ENCODE measurements at places on chromosomes 13 and 19.
A peak's percentile ranks its signal among the peaks of the same experiment; 100 is the strongest.

DNA sequence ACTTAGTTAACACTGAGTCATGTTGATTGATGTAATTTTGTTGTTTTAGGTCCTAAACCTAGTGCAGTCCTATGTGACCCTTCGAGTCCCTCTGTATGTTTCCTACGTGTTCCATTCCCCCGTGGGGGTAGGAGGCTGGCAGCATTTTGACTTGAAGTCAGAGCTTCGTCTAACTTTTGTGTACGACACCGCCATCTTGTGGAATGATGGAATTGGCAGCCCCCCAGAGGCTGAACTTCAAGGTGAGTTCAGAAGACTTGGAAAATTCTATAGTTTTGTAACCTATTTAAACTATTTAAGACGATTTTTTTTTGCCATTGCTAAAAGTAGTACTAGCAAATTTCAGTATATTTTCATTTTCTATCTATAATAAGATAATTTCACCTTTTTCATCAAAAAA, 117.9 kb downstream of the STOML3 start:
- peak; percentile 34 for DNase-seq

- DNase-seq, result no peak
Measured at GRCh38 chr19:45558399-45558878, 26.2 kb downstream of the OPA3 start.

DNA sequence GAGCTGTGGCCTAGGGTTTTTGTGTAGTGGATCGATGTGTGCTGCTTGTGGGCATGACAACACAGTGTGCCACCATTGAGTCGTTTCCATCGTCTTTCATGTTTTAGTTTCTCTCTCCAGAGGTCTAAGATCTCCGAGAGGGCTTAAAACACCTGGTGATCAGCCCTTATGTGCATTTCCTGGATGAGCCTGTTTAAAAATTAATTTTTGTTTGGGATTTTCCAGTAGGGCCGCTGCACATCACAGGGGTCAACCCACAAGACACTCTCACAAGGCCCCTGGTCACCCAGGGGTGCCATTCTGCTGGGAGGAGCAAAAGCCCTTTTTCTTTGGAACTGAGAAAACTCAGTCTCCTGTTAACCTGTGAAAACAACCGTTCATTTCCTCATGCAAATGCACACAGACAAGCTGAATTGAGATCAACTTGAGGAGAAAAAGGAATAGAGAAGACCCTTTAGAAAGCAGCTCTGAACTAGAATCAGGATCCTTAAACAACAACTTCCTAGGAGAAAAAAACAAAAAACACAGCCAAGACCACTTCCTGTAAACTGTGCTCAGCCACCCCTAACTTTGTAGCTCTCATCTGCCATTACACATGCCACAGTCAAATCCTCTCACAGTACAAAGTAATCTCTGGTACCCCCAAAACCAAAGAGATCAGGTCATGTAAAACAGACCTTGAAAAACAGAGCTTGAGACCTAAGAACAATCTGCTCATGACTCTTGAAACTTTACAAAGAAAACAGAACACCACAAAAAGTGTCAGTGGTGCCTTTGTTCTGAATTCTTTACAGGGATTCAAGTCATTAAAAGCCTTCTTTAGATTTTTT, 8.3 kb upstream of the MTRF1 start:
- DNase-seq, result no peak

- no peak for DNase-seq
Measured at GRCh38 chr13:33310245-33311038, 24.9 kb upstream of the STARD13 start.

- no peak for DNase-seq
Measured at GRCh38 chr19:42695811-42696503, 44.3 kb downstream of the PSG3 start.

- DNase-seq, result no peak
Measured at GRCh38 chr13:92768602-92769001, 458.0 kb upstream of the GPC6 start.

Measured in C1 segment of cervical spinal cord (tissue), 14 donors.